ENCODE measurements at places on chromosomes 4 and X.

- no peak for DNase-seq
Observed at GRCh38 chr4:7770224-7771050, 169.2 kb downstream of the AFAP1 start.

DNA sequence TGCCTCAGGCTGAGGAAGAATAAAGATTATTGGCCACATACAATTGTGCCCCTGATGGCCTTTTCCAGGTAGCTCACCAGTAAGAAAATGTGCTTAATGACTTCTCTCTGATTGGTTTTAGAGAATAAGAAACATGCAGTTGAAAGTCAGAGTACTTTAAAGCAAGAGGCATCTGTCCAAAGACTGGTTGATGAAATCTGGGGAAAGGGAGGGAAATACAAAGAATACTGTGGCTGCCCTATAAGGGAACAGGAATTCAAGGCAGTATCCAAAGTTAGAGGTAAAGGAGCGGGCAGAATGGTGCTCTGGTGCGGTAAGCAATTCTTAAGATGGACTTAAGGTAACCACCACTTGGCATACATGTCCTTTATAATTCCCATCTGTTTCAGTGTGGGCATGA is 11.4 kb downstream of the PBDC1 start:
- no peak for DNase-seq

DNA sequence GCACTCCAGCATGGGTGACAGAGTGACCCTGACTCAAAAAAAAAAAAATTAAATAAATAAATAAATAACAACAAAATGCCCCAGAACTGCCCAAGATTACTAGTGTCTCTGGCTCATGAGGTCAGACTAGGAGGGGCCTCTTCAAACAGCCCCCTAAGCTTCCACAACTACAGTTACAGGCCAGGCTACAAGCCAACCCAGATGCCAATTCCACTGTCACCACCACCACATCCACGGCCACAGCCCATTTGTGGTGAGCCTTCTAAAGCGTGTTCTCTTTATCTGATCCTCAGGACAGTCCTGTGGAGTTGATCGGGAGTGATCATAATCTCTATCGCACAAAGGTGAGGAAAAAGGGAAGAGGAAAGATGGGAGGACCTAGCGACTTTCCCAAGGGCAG is 36.6 kb downstream of the IGFBP7 start:
- no peak for DNase-seq

- DNase-seq = no peak
Observed at GRCh38 chr4:103073792-103074438, 2.6 kb downstream of the SLC9B2 start.

GRCh38 chrX:49756692-49757091 is 60.9 kb upstream of the PAGE1 start:
- no peak for DNase-seq

- DNase-seq = no peak
Observed at GRCh38 chr4:82809619-82810018, 11.0 kb upstream of the SCD5 start.

GRCh38 chr4:180153587-180153986 is 2089.6 kb upstream of the TENM3 start:
- no peak for DNase-seq

DNA sequence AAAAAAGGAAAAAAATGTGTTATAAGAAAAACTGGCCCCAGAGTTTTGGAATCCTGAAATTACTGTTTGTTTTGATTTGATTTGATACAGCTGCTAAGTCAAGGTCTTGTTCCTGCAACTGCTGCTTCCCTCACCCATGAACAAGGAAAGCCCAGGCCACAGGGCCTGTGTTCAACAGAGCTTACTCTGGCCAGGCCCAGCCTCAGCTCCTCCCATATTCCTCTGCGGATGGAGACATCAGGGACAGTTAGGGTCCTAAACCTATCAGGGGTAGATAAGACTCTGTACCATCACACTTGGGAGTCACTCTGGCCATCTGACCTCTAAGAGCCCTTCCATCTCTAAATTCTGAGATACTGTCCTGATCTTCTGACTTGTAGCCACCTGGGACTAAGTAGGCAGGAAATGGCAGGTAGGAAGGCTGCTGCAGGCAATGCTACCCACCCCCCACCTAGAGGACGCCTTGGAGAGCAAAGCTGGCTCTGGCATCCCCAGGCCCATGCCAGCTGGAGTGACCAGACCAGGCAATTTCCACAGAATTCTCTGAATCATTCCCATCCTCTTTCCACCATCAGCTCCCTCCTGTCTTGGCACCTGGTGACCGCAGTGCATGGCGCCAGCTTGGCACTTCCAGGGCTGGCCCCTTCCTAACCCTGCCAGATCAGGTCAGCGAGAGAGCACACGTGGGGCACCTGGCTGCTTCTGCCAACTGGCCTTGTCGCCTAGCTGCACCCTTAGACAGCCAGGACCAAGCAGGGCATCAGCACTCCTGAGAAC is 58.0 kb upstream of the TMEM33 start:
- DNase-seq = no peak

DNA sequence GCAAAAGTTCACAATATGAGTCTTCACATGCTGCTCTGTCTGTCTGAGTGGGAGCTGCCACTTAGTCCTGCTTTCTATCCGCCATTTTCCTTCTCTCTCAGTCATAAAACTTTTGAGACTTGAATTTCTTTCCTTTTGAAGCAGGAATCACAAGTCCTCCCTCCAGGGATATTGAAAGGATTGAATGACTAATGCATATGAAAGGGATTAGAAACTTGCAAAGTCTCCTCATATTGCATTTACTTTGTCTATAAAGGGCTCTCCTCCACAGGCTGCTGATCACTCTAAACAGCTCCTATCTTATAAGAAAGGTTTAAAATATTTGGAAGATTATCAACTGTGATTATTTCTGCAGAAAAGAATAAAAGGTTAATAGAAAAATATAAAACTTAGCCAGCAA is 879.1 kb downstream of the ARAP2 start:
- no peak for DNase-seq

- no peak for DNase-seq
Observed at GRCh38 chr4:189304167-189304566, 636.5 kb upstream of the FRG1 start.

- no peak for DNase-seq
Observed at GRCh38 chr4:169030562-169030982, 20.5 kb upstream of the CBR4 start.

- DNase-seq = no peak
Observed at GRCh38 chrX:27968878-27969277, 12.4 kb downstream of the DCAF8L1 start.

GRCh38 chr4:38343608-38344007 is 320.4 kb upstream of the KLF3 start:
- no peak for DNase-seq

GRCh38 chr4:13413729-13414437 is 70.3 kb downstream of the RAB28 start:
- DNase-seq = no peak

DNA sequence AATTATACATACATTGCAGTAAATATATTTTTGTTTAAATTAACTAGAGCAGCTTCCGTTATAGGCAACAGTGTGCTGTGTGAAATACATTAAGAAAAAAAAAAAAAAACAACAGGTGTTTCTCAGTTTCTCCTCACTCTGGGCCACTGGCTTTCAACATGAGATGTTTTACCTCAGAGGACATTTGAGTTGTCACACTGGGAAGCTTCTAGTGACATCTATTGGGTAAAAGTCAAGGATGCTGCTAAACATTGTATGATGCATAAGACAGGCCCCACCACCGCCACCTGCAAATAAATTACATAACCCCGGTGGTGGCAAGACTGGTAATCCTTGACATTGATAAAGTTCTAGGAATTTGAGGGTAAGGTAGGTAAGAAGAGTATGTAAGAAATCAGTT is 1512.2 kb downstream of the C4orf33 start:
- no peak for DNase-seq

- no peak for DNase-seq
Observed at GRCh38 chr4:123869286-123870215, 473.0 kb downstream of the SPRY1 start.

DNA sequence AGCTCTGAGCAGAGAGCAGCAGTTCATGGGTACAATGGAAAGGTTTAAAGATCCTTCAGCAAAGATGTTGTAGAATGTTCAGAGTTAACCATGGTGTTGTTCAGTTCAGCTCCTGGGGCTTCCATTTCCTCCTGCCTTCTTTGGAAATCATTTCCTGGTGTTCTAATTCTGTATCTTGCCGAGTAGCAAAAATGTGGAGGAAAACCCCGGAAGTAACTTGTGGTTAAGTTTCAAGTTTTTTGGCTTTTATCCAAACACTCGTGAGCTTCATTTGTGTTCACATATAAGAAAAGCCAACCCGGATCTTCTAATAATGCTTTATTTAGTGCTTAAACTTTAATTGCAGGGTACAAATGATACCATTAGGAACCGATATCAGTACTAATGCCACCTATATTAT is 33.6 kb upstream of the ARX start:
- no peak for DNase-seq

- DNase-seq = no peak
Observed at GRCh38 chr4:18664171-18664570, 642.6 kb upstream of the LCORL start.

DNA sequence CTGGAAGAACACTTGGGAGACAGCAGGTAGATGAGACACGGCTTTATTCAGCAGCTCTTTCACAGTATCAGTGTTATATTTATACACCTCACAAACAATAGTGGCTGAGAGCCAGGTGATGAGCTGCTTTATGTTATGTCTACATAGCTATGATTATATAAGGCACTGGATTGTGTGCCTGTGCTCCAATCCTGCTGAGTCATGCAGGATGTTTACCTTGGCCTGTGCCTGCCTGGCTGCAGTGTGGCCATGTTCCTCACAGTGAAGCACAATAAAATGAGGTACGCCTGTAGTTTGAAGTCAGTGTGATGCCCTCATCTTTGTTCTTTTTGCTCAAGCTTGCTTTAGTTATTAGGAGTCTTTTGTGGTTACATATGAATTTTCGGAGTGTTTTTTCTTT is 31.3 kb downstream of the CXCL13 start:
- DNase-seq = no peak

DNA sequence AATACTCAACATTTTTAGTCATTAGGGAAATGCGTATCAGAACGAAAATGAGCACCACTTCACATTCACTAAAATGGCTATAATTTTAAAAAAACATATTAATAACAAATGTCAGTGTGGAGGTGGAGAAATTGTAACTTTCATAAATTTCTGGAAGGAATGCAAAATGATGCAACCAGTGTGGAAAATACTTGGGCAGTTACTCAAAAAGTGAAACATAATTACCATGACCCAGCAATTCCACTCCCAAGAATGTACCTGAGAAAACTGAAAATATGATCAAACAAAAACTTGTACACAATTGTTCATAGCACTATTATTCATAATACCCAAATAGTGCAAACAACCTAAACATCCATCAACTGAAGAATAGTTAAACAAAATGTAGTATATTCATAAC is 76.1 kb upstream of the FAM241A start:
- DNase-seq = no peak

DNA sequence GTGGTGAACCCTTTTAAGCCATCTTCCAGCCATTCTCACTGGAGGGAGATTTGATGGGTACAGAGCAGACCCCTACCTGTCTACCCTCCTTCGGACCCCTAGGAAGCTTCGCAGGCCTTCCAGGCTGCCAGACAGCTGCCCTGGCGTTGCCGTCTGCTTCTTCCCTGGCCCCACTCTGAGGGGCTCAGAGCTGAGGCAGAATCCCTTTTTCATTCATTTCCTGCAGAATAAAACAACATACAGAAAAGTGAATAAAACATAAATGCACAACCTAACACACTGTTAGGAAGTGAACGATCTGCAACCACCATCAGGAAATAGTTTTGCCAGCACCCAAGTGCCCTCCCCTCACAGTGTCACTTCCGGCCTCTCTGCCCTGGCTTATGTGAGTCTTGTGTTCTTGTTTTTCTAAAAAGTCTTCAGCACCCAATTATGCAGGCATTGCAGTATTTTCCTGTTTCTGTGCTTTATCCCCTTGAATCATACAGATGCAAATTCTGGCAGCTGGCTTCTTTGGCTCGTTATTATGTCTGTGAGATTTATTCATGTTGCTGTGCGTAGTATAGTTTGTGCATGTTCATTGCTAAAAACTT is 5.6 kb upstream of the ADD1 start:
- DNase-seq = peak; percentile 35

GRCh38 chr4:157739242-157739641 is 433.6 kb downstream of the GASK1B start:
- DNase-seq = no peak

- DNase-seq = no peak
Observed at GRCh38 chr4:16492872-16493271, 266.6 kb upstream of the TAPT1 start.

DNA sequence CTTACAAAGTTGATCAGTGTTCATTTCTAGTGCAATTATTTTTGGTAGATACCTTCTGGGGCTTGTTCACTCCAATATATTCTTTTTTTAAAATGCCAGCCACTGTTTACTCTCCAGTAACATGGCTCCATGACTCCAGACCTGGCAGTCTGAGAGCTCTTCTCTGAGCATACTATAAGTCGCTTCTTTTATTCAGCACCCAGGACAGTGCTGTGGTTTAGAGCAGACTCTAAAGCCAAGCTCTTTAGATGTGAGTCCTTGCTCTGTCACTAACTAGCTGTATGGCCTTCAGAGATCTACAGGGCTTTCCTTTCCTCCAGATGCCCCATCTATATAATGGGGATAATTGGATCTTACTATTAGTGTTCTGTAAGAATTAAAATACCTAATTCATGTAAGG is 200.2 kb upstream of the FAM241A start:
- no peak for DNase-seq

DNA sequence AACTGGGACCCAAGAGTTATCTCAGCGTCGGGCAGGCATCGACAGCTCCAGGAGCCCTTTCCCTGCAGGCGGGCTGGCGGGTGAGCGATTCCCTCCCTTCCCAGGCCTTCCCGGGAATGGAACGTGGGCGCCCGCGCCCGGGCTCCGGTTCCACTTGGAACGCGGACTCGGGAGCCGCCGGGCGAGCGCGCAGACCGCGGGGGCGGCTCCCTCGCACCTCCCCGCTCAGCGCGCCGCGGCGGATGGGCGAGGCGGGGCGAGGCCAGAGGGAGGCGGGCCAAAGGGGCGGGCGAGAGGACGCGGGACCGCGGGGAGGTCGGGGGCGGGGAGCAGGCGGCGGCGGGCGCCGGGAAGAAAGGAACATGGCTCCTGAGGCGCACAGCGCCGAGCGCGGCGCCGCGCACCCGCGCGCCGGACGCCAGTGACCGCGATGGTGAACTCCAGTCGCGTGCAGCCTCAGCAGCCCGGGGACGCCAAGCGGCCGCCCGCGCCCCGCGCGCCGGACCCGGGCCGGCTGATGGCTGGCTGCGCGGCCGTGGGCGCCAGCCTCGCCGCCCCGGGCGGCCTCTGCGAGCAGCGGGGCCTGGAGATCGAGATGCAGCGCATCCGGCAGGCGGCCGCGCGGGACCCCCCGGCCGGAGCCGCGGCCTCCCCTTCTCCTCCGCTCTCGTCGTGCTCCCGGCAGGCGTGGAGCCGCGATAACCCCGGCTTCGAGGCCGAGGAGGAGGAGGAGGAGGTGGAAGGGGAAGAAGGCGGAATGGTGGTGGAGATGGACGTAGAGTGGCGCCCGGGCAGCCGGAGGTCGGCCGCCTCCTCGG is at the start of gene PKD2:
Gene PKD2, plus strand, starts transcription at position 332 of the 818 bp plus-strand sequence. Its CDS starts 99 bp downstream, at position 431.
- peak; percentile 61 for DNase-seq
